ENCODE measurements at places on chromosomes 11 and 22.

- DNase-seq = no peak
Measured at GRCh38 chr22:22745225-22746060, 101.0 kb downstream of the GGTLC2 start.

DNA sequence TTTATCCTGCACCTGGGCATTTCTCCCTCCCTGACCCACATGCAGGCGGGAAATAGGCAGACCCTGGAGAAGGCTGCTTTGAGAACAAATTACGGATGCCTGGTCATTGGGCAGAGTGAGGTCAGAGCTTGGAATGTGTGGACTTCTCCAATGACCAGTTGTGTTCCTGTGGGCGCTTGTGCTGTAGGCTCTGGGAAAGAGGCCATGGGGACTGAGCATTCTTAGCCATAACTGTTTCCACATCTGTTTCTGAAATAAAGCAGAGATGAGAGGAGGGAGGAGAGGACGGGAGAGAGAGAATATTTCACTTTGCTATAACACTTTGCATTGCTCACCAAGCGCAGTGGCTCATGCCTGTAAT lies 11.2 kb upstream of the TMEM184B start:
- no peak for DNase-seq

DNA sequence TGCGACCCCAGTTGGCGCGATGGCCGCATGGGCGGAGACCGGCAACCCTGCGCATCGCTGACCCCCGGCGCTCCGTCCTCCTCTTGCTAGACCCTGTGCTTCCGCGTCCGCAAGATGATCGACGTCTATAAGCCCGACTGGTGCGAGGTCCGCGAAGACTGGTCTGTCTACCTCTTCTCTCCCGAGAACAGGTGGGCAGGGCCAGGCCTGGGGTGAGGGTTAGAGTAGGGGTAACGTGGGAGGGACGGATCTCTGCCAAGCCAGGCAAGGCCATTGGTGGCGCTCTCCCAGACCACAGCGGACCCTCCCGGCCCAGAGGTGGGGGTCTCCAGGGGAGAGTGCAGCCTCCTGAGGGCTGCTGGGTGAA lies 92.1 kb downstream of the CACNA1I start:
- DNase-seq = no peak

GRCh38 chr11:116683982-116684381 lies 88.8 kb downstream of the BUD13 start:
- no peak for DNase-seq

- no peak for DNase-seq
Measured at GRCh38 chr11:79068356-79068755, 372.5 kb downstream of the TENM4 start.

DNA sequence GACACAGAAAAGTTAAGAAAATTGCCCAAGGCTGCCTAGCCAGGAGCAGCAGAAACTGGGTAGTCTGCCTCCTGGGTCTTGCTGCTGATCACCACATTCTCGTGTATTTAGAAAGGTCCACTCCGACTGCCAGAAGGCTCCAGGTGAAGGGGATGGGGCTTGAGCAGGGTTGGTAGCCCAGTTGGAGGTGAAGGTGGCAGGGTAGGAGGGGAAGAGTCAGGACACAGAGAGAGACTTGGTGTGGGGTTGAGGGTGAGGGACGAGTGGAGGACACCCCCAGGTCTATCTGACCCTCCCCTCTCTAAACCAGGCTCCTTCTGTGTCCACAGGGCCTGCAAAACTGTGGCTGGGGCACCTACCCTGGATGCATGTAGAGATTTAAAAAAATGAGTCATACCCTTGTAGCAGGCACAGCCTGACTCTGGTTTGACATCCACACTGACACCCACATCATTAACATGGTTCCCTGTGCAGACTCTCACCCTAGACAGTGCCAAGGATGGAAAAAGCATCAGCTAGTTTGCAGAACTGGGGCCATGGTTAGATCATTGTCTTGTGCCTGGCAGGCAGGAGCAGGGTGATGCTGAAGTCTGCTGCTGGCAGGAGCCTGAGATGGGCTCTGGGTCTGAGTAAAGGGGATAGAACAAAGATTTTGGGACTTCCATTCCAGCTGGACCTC lies 273.2 kb downstream of the TENM4 start:
- DNase-seq = no peak

DNA sequence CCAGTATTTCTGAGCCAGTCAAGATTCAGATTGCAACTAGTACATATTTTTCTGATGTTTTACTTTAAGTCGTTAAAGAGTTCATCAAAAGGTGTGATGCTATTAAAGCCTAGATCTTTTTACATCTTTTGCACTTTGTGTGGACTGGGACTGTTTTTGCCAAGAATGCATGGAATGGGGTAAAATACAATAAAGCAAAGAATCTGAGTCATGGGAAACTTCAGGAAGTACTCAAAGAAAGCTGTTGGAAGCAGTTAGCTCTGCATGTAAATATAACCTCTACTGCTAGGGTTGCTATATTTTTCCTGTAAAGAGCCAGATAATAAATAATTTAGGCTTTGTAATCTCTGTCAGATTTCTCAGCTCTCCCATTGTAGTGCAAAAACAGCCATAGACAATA lies 20.9 kb downstream of the ATXN10 start:
- no peak for DNase-seq

DNA sequence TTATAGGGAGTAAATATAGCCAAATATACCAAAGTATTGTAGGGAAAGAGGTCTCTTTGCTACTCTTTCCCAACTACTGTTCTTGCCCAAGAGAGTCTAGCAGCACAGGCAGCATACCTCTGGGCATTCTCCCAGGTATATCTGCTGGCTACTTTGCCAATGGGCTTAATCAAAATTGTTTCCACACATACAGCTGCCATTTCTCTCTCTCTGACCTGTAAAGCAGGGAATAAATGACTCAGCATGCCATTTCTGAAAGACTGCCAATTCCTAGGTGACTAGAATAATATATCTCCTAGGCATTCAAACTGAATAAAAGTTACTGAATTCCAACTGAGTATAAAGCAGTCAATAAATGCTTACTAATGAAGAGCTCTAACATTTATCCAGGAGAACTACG lies 44.6 kb downstream of the RDX start:
- DNase-seq = peak; percentile 27

DNA sequence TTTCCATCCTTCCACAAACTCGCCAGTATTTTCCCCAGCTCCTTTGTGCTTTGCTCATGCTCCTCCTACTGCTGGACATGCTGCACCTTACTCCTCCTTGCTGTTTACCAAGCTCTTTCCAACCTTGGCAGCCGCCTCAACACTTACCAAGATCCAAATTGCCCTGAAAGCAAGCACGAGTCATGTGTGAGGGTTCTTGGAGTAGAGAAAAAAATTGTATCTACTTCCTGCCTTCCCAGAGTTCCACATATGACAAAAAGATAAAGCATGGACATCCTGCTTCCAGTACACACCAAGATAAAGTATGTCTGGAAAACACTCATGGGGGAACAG lies 767.5 kb downstream of the NTM start:
- DNase-seq = no peak

GRCh38 chr22:39833093-39833492 lies 60.5 kb downstream of the ENTHD1 start:
- DNase-seq = no peak

DNA sequence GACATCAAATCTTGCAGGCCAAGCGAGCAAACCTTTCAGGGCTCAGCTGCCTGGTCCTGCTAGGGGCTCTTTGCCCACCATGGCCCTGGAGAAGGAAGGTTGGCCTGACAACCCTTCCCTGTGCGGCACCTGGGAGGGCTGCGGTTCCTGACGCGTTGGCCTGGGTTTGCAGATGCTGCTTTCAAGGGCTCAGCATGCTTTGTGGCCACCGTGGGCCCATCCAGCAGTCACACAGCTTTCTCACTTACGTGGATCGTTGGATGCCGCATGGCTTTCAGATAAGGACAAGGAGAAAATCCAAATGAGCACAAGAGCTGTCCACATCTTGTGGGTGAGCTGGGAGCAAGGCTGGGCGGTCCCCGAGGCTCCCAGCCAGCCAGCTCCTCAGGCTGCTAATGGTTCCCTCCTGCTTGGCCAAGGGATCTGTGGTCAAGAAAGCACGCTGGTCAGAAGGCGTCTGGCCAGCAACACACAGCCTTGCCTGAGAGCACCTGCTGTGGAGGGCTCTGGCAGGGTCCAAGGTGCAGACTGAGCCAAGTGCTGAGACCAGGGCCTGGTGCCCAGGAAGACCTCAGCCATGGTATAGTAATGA lies 8.2 kb downstream of the C11orf24 start:
- DNase-seq = no peak

GRCh38 chr11:129702410-129703398 lies 112.9 kb upstream of the TMEM45B start:
- DNase-seq = no peak

DNA sequence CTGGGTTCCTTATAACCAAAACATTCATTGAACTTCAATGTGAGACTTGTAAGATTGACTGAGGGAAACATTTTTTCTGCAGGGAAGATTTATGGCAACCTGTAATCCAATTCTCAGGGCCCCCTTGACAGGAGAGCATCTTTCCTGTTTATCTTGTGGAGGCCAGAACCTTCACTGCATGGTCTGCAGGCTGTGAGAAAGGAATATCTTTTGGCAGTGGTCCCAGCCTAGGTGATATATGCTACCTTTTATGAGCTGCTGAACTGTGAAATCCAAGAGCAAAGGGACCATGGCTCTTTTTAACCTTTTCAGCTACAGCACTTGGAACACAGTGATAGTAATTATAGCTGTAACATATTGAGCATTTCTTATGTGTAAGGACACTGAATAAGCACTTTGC lies 590.2 kb upstream of the B3GAT1 start:
- no peak for DNase-seq

GRCh38 chr11:76666408-76666807 lies 4.1 kb downstream of the LRRC32 start:
- peak; percentile 15 for DNase-seq

GRCh38 chr11:71338801-71339395 lies 86.5 kb upstream of the SHANK2 start:
- DNase-seq = no peak

- DNase-seq = no peak
Measured at GRCh38 chr11:84594602-84595001, 1032.5 kb downstream of the DLG2 start.

DNA sequence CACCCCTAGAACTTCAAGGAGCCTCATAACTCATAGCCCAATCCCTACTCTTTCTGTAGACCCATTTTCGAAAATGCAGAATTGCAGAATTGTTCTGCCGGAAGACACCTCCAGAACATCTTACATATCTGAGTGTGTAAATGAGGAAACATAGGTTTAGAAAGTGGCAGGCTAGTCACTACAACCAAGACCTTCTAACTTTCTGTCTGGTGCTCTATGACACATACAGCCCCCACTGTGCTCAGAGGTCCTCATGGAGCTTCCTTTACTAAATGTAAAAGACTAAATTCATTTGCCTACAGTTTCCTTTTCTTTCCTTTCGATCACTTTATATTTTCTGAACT lies 132.1 kb upstream of the DDI1 start:
- DNase-seq = no peak

DNA sequence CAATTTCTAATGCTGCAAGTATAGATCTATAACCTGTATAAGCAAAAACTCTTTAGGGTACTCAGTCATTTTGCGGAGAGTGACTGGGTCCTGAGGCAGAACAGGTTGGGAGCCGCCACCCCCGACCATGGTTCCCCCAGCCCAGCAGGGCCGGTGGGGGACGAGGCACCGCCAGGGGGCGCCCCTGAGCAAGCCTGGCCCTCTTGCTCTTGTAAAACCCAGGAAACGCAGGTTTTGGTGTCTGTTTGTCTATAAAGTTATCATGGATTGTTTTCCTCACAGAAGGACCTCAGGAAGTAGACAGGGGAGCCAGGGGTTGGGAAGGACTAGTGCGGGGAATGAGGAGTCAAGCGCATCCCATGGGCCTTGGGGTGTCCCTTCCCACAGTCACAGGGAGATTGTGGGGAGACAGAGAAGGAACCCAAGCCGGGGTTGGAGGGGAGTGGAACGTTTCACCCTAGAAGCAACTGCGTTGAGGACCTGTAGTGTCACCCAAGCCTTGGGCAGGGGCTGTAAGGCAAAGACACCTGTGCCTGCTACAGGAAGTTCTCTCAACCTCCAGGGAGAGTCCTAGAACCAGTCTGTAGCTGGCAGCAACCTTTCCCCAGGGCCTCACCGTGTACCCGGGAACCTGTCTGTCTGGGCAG lies 26.4 kb downstream of the KCTD17 start:
- no peak for DNase-seq

GRCh38 chr11:82225930-82226329 lies 507.7 kb downstream of the FAM181B start:
- DNase-seq = no peak

GRCh38 chr22:37751449-37752188 lies 54.8 kb downstream of the TRIOBP start:
- DNase-seq = no peak

GRCh38 chr22:20441631-20442484 lies 4.2 kb upstream of the SCARF2 start:
- no peak for DNase-seq

GRCh38 chr11:121249039-121249663 lies 43.4 kb upstream of the SC5D start:
- no peak for DNase-seq

DNA sequence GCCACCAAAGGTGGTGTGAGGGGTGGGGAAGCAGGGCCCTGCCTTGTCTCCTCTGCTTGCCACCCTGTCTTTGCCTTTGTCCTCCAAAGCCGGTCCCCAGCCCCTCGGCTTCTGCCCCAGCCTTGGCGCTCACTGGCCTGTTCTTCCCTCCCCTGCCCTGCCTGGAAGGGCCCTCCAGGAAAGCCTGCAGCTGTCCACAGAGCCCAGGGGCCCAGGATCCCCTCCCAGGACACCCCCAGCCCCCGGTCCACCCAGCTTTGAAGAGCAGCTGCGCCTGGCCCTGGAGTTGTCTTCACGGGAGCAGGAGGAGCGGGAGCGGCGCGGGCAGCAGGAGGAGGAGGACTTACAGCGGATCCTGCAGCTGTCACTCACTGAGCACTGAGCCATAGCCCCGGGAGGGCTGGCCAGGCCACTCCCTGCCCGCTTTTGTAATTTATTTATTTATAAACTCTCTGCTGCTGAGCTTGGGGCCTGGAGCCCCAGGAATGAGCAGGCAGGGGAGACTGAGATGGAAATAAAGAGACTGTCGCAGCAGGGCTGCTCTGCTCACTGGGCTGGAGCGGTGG lies 1.3 kb upstream of the SSH3 start:
- DNase-seq = peak; percentile 85

DNA sequence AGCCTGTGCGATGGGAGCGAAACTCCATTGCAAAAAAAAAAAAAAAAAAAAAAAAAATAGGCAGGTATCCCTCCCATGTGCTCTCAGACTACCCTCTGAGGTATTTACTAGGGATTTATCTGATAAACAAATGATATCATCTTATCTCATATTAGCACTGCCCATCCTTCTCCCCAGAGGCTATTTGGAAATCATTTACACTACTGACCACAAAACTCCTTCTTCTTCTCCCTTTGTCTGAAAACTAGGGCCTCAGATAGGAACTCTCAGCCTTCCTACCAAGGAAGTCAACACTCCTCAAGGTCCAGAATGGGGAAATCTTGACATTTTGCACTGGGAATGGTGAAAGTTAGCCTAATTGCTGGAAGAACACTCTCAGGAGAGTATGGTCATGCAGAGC lies 46.4 kb downstream of the LARGE2 start:
- no peak for DNase-seq

DNA sequence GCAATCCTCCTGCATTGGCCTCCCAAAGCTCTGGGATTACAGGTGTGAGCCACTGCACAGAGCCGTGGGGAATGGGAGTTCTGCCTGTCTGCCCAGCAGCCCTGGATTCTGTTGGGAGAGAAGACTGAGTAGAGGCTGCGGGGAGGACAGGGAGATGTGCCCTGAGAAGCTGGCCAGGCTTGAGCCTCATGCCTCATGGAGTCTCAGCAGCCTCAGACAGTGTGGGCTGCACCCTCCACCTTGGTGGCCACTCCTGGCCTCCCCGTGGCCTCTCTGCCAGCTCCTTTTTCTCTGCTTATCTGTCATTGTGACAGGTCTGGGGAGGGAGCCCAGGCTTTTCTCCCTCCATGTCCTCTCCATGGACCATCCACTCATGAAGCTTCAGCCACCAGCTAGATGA lies 43.2 kb downstream of the DKK3 start:
- no peak for DNase-seq
